ENCODE measurements at places on chromosomes 2 and 18. TPM values are rescaled to one million over a fixed set of nuclear protein-coding genes. Genes with fewer than 3 reads are reported as not detected.

- DNase-seq: no peak
Measured at GRCh38 chr2:200742426-200742825, 69.3 kb upstream of the BZW1 start.

DNA sequence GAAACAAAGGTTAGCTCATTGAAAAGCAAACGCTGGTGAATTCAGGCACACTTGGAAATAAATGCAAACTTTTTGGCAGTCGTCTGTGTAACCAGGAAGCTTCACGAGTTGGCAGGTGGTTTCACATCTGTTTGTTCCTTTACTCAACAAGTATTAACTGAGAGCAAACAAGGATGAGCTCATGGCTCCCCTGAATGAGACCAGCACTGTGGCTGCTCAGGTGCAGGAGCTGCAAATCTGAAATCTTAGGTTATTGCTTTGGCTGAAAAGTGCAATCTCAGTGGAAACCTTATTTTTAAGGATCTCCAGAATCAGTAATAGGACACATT is 46.3 kb downstream of the SH3RF3 start:
- no peak for DNase-seq

DNA sequence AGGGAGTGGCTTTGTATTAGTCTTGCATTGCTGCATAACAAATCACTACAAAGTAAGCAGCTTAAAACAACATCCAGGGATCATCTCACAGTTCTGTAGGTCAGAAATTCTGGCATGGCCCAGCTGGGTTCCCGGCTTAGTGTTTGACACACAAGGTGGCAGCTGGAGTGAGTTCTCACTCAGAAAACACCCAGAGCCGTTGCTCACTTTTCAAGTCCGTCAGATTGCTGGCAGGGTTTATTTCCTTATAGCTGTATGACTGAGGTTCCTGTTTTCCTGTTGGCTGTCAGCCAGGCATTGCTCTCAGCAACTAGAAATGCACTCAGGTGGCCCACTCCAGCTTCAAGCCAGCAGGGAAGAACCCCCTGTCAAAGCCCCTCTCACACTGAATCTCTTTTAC is 324.1 kb downstream of the CCDC178 start:
- DNase-seq: no peak

- no peak for DNase-seq
Measured at GRCh38 chr2:166410828-166411472, 35.2 kb upstream of the SCN9A start.

Gene COLEC12
- polyA plus RNA-seq: 35.2 TPM

Gene RGPD3
- polyA plus RNA-seq: 0.27 TPM

DNA sequence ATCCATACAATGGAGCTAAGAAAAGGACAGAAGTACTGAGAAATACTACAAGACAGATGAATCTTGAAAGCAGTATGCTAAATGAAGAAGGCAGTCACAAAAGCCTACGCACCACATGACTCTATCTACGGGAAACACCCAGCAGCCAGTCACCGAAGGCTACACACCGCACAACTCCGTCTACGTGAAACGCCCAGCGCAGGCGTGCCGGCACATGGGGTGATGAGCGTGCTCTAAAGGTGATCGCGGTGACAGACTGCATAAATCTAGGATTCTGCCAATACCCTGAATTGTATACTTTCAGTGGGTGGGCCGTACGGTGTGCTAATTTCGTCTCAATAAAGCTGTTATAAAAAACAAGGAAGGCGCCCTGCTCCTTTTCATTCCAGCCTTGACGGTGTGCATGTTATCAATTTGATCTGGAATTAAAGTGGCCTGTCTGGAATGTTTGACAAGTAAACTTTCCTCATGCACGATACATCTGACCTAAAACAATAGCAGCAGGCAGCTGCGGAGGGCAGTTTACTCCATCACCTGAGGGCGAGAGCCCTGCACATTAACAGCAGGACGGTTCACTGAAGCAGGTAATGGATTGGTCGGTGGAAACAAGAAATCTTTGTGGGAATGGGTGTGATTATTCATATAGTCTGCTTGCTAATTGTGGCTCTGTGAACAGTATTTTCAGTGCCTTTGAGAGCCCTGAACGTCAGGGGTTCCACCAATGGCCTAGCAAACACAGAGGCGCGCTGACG is 86.2 kb upstream of the SALL3 start:
- DNase-seq: no peak

DNA sequence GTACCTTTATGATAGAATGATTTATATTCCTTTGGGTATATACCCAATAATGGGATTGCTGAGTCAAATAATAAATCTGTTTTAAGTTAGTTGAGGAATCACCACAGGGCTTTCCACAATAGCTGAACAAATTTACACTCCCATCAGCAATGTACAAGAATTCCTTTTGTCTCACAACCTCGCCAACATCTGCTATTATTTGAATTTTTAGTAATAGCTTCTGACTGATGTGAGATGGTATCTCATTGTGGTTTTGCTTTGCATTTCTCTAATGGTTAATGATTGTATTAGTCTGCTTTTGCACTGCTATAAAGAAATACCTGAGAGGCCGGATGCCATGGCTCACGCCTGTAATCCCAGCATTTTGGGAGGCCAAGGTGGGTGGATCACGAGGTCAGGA is 1387.6 kb upstream of the ACVR2A start:
- DNase-seq: no peak

Data from left renal cortex interstitium (tissue), 4 donors.